ENCODE measurements at places on chromosomes 4 and X. TPM values are rescaled to one million over a fixed set of nuclear protein-coding genes. Genes with fewer than 3 reads are reported as not detected.

Gene BMX
- 14.0 TPM for total RNA-seq

Gene SPANXA2
- total RNA-seq: not detected

Gene IL2
- total RNA-seq: not detected

Gene SATL1
- not detected for total RNA-seq

Gene WDR1
- 496 TPM for total RNA-seq

Gene NEUROG2
- not detected for total RNA-seq

Gene HTRA3
- total RNA-seq: 6.3 TPM

Gene TGIF2LX
- total RNA-seq: not detected

Gene AKAP4
- not detected for total RNA-seq

Data from mammary microvascular endothelial cell (primary cell).